ENCODE measurements at places on chromosomes 12 and 14. TPM values are rescaled to one million over a fixed set of nuclear protein-coding genes. Genes with fewer than 3 reads are reported as not detected.

GRCh38 chr12:111426344-111427185 lies 20.8 kb downstream of the SH2B3 start:
- peak; percentile 54 for DNase-seq

GRCh38 chr12:85996280-85996679 lies 122.2 kb downstream of the NTS start:
- no peak for DNase-seq

- no peak for DNase-seq
Measured at GRCh38 chr14:36900846-36901245, 239.2 kb downstream of the PAX9 start.

GRCh38 chr14:23933108-23933741 lies 20.3 kb upstream of the DHRS4 start:
- DNase-seq: no peak

GRCh38 chr12:132558042-132558856 lies 52.1 kb downstream of the LRCOL1 start:
- no peak for DNase-seq

DNA sequence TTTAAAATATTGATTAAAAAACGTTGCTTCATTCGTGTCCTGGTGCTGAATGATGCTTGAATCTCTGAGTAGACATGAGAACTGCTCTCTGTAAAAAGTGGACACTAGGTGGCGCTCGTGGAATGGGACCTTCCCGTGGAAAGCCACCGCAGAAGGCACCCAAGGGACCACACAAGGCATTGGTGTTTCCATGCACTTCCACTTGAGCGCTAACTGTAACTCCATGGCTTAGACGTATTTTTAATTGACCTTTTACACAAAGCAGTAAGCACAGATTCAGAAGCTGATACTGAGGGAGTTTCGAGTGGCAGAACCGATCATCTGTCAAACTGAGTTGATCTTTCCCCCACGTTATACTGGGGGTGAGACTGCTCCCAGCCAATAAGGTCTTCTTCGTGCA lies 135.3 kb downstream of the PRKCH start:
- peak; percentile 84 for DNase-seq

Gene PTPRQ
- total RNA-seq: 0.11 TPM

Data from GM23248 (cell line).